Activated T-helper 1 cell treated with anti-CD3 and anti-CD28 coated beads, Interleukin-2, amount 50 U/mL, for 16 hours (primary cell): ENCODE measurements at places on chromosomes 5 and 9.

DNA sequence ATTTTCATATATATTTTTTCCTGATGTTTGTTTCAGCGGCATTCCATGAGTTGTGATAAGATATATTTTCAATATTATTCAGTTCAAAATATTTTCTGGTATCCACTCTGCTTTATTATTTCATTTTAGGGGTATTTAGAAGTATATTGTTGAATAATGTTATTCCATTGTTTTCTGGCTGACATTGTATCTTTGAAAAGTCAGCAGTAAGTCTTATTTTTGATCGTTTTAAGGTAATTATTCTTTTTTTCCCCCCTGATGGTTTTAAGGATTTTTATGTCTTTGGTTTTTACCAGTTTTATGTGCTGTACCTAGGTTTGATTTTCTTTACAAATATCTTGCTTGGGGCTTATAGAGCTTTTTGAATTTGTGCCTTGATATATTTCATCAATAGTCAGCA is 6.6 kb upstream of the GLRA1 start:
- DNase-seq, result no peak

DNA sequence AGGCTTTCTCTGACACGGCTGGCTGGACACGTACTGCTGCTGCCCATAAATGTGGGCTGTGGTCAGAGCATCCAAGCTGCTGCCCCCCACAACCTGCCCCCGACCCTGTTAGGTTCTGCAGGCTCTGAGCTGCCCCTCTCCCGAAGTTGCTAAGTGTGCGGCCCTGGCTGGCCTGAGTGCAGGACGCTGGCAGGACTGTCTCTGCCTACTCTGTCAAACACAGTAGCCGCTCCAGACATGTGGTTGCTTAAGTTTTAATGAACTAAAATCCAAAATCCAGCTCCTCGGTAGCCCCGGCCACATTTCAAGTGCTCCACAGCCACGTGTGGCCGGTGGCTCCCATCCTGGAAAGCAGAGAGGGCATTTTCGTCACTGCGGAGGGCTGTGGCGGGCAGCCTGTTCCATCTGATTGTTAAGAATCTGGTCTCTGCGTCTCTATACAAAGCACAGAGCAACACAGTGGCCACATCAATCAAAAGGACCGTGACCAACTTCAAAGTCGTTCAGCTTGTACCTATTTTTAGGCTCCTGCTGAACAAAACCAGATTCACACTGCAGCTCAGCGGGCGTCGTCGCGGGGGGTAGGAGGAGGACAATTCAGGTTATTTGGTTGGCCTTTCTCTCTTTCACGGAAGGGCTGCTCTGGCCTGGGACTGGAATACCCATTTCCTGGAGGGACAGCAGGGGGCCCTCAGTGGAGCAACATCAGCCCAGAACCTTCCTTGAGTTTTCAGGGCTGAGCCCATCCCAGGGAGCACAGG is 68.9 kb downstream of the PTCH1 start:
- no peak for DNase-seq

GRCh38 chr9:70529833-70530232 is 115.4 kb upstream of the KLF9 start:
- no peak for DNase-seq

GRCh38 chr5:121090822-121091221 is 626.7 kb downstream of the PRR16 start:
- no peak for DNase-seq

DNA sequence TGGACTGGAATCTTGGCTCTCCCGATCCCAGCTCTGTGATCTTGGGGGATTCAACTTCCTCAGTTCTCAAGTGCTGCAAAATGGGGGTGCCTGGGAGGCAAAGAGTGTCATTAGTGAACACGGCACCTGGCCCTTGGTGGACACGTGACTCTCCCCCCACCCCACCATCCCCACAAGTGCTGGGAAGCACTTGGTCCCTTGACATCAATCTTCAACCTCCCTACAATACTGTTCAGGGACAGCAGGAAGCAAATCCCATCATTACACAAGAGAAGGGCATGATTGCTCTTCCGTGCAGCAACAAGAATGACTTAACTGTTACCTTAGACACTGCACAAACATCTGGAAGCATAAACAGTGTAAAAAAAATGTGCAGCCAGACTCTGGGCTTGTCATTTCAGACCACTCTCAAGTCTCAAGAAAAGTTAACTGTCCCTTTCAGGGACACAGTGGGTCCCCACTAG is 61.4 kb downstream of the PSMB7 start:
- no peak for DNase-seq

DNA sequence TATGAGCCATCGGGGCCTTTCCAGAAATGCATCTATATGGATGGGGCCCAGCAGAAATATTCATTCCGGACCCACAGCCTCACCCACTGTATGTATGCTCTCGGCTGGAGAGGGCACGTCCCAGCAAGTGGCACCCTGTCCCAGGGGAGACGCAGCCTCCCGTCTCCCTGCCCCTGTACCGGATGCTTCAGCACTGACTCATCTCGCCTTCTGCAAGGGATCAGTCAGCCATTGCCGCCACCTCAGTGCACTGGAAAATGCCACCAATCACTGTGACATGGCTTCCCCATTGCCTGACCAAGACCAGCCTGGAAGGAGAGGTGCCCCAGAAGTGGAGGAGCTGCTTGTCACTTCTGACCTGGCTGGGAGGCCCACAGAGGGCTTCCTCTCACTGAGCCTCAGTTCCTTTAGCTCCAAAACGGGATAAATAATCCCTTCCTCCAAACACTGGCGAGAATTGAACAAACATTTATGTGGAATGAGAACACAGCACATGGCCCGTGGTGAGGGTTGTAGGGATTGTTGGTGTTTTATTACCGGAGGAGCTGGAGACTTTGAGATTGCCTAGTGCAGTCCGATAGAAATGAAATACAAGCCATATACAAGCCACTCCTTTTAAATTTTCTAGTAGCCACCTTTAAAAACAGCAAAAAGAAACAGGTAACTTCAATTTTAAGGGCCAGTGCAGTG is 43.9 kb upstream of the ORM1 start:
- DNase-seq, result no peak

DNA sequence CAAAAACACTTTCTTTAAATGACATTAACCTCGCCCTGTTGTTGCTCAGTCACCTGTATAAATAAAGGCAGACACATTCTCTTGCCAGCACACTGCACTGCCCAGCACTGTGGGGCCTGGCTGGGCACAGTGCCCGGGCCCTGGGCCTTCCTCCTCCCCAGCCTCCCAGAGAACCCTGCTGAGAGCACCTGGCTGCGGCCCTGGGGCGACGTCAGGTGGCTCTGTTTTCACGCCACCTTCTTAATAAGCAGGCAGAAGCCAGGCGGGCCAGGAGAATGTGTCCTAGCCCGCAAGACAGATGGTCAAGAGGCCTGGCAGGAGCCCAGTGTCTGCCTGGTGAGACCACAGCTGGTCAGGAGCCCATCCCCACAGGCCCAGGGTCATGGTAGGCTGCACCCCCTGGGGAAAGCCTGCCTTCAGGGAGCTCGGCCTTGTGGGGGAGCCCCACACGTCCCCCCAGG is 8.2 kb upstream of the AGPAT2 start:
- DNase-seq, result no peak

DNA sequence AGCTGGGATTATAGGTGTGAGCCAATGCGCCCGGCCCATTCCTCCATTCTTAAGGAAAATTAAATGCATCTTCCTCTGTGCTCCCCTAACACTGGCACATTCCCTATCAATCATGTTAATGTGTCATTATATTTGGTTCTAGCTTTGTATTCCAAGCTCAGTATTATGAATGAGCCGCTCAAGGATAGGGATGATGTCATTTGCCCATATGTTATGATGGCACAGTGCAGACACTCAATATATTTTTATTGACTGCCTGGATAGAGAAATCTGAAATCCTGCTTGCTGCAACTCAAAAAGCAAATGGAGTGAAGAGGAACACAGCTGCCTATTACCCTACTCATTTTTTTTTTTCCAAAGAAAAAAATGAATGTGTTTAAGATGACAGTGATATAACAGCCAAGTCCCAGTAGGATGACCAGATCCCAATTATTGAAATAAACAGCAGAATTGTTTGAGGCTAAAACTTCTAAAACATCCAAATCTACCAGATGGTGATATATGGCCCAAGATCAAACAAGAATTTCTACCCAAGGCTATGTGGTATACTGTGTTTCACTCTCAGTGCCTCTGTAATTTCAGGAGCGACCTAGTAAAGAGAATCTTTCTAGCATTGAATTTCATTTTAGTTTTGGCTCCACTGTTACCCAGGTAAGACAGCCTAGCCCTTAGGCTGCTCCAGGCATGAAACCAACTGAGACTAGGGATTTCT is 16.3 kb downstream of the SUSD1 start:
- no peak for DNase-seq

DNA sequence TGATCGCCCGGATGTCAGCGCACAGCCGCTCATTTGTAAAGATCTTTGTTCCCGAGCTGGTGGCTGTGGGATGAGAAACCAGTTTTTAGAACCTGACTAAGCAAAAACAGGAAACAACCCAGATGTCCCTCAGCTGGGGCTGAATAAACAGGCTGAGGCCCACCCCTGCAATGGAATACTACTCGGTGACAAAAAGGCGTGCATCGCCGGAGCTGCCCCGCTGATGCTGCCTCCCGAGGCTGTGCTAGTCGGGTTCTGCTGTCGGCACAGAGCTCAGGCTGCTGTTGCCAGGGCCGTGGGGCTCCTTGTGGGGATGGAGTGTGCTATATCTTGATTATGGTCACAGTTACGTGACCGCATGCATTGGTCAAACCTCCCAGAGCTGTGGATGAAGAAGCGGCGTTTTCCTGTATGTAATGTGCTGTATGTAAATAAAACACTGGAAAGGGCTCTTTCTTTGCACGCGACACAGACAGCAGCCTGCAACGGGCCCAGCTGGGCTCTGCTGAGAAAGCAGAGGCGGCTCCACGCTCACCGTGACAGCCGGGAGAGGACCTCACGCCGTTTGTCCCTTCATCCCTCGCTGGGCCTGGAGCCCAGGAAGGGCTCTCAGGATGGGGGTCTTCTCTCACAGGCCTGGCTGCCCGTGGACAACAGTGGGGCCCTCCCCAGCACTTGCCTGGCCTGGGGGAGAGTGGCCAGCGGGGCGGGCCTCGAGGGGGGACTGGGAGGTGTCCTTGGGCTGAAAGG is 51.5 kb upstream of the RNU6ATAC start:
- no peak for DNase-seq

DNA sequence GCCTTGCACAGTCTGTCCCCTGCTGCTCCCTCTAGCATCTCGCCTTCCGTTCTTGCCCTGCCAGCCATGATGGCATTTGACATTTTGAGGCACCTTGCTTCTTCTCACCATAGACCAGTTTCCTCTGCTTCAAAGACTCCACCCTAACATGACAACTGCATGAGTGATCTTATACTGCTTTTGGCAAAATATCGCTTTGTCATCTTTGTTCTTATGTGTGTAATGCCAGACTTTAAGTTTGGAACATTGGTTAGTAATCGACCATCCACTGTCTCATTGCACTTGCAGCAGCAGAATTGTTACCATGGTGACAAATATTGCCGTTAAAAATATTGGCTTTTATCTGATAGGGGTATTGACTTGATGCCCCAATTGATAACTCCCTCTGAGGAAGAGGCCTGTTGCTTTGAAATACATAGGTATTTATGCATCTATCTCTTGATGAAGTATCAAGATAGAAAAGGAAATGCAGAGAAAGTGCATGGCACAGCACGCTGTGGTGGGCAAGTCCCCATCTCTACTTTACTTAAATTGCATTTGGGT is 6.8 kb downstream of the GARIN3 start:
- no peak for DNase-seq

- no peak for DNase-seq
Measured at GRCh38 chr5:87170799-87171198, 96.9 kb upstream of the RASA1 start.

DNA sequence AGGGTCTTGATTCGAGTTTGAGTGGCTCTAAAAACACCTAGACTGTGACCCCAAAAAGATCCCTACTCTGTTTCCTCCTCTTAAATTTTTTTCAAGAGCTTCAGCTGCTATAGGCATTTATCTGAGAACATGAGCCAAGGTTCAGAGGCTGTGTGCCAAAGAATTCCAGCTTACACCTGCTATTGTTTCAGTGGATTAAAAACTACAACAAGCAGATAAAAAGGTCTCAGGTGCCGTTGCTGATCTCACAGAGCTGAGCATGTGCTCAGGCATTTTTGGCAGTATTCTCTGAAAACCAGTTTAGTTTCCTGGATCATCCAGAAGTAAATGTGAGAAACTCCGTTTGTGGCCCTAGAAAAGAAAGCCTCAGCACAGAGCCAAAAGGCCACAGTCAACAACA is 349.2 kb downstream of the DEPDC1B start:
- no peak for DNase-seq

DNA sequence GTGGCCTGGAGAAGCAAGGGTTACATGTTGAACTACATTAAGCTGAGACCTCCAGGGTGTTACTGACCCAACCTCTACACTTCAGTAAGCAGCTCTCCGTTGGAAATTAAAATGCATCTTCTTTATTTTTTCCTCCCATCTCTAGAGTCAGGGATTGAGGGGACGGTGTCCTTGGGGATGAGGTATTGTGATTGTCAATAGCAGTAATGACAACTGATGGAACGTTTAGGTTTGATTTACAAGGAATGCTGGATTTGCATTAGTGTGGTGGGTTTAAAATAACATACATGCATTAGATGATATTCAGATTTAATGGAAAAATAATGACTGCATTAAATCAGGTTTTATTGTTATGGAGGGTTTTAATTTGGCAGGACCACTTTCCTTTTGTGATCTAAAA is 82.9 kb upstream of the NTRK2 start:
- DNase-seq, result no peak

GRCh38 chr9:613771-614347 is 227.6 kb upstream of the DMRT1 start:
- no peak for DNase-seq
